ENCODE measurements at places on chromosomes 1 and 21.

DNA sequence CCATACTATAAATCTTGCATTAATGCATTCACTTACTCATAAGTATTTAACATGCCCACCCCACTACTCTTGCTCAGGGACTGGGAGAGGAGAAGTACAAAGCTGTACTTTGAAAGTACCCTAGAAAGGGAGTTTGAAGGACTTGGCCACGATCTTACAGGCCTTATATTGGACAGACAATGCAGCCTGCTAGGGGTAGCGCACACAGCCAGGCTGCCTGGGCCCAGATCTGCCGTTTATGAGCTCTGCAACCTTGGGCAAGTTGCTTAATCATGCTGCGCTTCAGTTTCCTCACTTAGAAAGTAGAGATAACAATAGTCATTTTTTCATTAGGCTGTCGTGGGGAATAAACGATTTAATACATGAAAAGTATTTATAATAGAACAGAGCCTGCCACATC is 110.1 kb downstream of the CDC7 start:
- no peak for DNase-seq

DNA sequence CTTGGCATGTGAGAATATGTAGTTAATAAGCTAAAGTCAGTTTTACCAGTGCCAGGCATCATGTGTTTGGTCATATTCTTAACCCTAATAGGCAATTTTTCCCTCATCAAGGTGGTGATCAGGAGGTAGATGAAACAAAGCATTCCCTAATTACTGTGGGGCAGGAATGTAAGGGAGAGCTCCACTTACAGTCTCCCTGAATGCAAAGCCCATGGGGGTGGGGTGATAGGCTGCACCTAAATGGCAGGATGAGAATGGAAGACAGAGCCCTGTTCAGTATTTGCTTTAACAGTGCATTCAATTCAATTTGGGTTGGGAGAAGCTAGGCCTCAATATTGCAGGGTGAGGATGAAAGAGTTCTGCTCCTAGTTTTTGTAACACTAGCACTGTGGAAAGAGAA is 23.4 kb downstream of the ZNF678 start:
- no peak for DNase-seq

DNA sequence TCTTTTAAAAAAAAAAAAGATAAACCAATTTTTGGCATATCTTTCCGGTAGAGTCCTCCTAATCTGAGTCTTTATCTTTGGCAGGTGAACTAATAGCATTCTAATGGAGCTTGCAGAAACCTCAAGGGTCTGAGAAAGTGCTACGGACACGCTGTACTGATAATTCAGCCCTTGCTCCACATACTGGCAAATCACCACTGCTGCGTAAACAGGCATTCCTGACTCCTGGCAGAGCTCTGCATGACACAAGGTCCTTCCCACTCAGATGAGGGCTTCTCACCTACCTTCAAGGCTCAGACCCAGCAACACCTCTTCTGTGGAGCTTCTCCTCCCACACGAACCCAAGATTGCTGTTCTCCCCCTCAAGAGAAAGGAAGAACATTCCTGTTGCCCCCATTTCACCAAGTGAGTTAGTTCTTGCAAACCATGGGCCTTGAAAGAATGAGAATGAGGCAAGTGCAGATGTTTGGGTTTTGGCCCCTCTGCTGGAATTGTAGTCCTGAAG is 48.0 kb downstream of the LYST start:
- no peak for DNase-seq

DNA sequence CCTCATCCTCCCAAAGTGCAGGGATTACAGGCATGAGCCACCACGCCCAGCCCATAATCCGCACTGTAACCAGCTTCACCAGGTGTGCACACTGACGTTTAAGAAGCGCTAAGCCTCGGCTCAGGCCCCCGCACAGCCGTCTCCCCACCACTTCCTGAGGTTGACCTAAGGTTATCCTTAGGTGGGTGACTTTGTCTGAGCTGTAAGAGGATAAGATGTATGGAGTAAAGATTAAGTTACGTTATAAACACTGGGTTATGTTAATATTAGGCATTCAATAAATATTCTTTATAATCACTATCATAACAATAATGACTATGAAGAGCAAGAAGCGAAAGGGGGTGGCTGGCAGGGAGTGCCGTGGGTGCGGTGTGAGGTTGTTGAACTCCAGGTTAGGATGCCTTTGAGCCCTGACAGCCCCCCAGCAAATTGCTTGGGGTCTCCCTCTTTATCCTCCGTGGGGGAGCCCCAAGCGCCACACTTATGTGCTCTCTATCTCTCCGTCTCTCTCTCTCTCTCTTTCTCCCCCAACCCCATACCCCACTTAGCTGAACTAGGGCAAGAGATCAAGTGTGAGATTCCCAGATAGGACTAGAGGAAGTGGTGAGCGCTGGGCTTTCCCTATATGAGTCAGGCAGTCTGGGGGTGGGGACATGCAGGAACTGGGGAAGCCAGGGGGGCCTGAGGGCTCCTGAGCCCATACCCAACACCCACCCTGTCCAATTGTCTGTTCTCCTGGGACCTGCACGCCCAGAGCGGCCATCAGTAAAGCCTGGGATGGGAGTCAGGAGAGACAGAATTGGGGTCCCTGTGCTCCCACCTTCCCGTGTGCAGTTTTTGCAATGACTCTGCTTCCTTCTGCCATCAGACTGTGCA is 7.6 kb downstream of the EFHD2 start:
- no peak for DNase-seq

DNA sequence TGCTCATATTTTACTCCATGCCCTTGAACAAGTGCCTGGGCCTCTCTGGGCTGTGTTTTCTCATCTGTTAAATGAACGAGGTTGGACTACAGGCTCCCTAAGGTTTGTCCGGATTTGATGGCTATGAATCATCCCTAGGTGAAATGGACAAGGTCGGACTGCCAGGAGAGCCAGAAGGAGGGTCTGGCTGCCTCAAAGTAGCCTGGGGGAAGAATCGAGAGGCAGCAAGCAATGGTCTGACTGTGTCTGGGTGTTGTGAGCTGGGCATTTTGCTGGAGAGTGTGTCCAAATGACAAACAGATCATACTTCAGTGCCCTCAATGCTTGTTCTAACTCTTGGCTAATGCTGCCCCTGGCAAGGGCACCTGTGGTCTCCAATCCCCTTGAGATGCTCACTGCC is 730.9 kb downstream of the PTPRU start:
- DNase-seq = no peak

DNA sequence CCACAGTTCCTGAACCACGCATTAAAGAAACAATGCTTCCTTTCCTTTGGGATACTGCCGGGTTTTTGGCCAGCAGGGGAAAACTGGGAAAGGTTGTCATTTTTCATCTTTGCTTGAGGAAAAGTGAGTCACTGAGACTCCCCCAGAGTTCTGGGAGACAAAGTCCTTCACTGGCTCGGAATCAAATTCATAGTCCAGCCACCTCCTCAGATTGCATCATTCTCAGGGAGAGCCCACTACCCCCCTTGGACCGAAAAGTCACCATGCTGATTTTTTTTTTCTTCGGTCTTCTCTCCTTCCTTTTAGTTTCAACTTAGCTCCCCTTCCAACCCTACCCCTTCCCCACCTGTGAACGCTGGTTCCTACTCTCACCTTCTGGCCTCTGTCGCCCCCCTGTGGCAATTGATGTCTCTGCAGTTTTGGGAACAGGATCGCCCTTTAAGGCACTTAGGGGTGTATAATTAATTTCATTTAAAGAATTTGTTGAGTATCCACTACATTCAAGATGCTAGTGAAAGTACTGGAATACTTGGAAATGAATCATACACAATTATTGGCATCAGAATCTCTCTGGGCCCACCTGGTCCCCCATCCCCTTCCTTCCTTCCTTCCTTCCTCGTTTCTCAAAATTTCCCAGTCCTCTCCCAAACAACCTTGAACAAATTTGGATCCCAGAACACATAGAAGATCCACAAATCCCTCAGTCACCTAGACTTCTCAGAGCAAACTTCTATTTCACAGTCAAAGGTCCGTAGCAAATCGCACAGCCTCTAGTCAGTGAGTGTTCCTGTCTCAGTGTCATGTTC is 6.9 kb downstream of the ACKR1 start:
- no peak for DNase-seq

All from activated naive CD4-positive, alpha-beta T cell (primary cell).